ENCODE measurements at places on chromosomes 2 and 18.

DNA sequence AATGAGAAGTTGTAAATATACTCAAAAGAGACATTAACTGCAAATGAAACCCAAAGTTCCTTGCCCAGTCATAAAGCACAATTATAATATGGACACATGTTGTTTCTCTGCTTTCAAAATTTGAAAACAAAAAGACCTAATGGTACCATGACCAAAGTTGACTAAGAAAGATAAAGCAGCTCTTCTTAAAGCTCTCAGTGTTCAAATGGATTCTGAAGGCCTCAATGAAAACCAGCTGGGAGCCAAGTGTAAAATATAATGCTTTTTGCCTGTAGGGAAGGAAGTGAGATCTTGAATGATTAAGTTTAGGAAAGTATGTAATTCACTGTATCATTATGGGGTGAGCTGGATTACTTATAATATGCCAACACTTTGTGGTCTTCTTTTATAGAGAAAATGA, 178.6 kb downstream of the SATB2 start:
- no peak for DNase-seq

DNA sequence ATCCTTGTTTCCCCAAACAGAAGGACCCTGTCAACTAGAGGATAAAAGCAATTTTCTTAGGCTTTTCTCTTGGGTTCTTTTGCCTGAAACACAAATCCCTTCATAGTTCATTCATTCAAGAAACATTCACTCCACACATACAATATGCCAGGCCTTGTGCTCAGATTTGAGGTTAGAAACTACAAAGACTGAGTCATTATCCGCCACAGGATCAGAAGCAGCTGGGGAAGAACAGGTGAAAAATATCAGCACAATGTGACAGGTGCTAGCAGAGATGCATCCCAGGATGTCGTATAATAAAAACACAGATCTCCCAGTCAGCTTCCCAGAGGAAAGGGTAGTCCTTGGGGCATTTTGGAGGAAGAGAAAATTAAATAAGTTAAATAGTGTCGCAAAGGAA, 172.4 kb downstream of the LRATD1 start:
- DNase-seq: no peak

GRCh38 chr2:65708086-65708485, 275.7 kb upstream of the SPRED2 start:
- no peak for DNase-seq

DNA sequence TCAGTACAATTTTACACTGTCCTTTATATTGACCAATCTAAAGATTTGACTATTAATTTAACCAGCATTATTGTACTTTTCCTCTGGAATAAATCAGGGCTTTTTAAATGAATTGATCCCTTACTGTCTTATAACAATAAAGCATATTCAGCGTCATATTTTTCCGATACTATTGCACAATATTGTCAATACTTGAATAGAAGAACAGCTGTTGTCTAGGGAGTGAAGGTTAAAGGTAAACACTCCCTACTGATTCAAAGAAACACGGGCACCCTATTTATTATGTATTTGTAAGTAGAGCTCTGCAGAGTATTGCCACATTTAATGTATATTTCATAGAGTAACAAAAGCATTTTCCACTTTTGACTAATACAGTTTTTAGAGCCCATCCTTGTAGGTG, 134.4 kb downstream of the CAMKMT start:
- no peak for DNase-seq

- no peak for DNase-seq
Measured at GRCh38 chr2:173553593-173553992, 198.9 kb downstream of the CDCA7 start.

- no peak for DNase-seq
Measured at GRCh38 chr18:48944634-48945033, 6.1 kb downstream of the SMAD7 start.

DNA sequence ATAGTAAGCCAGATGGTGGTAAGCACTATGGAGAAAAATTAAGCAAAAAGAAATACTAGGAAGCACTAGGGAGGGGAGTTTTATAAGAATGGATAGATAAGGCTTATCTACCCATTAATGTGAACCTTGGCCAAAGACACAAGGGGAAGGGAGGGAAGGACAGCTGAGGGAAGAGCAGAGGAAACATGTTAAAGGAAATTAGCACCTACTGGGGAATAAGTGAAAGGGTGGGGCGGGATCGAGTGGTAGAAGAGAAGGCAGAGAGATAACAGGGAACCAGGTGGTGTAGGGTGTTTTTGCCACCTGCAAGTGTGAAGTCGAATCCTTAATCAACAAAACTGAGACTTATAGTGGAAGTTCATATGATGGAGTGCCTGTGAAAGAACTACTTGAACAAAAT, 1.7 kb downstream of the UNC80 start:
- no peak for DNase-seq

GRCh38 chr2:208358758-208359631, 47.6 kb upstream of the PTH2R start:
- DNase-seq: no peak

- DNase-seq: no peak
Measured at GRCh38 chr2:112691881-112692281, 28.9 kb upstream of the NT5DC4 start.

DNA sequence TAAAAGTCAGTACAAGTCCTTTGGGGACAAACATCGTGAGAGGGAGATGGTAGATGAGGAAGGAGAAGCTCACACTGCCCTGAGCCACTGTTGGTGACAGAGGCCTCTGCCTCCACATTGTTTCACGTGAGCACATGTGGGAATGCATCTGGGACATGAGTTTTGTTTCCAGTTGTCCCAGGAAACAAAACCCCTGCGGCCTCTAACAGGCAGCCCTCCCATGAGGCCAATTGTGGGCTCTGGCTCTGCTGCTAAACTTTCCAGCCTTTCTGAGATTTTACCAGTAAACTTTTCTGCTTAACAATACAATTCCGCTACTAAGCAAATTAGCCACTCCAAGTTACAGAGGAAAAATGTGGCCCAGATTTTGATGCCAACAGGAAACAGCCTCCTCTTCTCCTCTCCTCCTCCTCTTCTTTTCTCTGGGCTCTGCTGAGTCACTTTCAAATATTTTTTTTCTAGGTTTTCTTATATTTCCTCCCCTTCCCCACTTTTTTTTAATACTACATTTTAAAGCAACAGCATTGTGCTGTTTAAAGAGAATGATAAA, 23.4 kb upstream of the LRRC30 start:
- no peak for DNase-seq

GRCh38 chr18:13993730-13994129, 78.4 kb upstream of the MC2R start:
- no peak for DNase-seq

DNA sequence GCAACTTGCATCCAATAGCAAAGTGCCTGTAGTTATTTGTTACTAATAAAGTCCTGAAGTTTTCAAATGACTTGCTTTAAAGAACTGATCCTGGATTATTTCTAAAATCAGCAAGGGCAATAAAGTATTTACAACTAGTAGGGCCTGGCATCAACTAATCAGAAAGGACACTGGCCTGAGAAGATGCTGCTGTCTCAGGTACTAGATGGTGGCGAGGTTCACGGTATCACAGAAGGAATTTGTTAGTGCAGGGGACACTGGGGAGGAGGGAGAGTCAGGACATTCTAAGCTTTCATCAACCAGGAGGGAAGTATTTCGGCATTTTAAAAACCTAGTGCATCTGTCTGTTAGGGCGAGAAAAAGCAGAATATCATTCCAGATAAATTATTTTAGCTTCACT, 440.2 kb upstream of the LYPD1 start:
- no peak for DNase-seq

DNA sequence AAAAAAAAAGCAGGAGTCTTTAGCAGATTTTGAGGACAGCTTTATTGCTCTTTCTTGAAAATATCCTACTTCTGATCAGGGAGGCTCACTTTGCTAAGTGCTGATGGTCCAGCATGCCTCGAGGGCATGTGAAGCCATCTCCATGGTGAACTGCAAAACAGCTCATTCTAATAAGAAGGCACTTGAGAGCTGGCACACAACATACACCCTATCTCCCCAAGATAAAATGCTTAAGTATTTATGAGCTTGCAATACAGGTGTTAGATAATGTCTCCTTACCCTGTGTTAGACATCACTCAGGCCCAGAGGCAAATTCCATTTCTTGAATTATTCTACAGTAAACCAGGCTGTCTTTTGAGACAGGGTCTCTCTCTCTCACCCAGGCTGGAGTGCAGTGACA, 2.7 kb downstream of the ENOSF1 start:
- DNase-seq: no peak

DNA sequence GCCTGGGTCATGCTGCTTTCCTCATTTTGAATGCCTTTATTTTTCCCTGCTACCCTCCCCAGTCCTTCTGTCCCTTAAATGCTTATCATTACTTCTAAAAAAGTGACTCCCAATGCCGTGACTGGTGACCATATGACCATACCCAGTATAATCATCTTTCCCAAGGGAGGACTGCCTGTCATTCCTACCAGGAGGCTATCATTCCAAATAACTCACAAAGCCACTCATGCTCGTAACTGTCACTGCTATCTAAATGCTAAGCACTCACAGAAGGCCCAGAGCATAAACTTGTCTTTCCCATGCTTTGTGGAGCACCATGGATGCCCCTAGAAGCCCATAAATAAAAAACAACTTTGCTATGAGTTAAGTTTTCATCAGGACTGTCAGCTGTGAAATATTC, 38.7 kb upstream of the CREB1 start:
- DNase-seq: no peak

DNA sequence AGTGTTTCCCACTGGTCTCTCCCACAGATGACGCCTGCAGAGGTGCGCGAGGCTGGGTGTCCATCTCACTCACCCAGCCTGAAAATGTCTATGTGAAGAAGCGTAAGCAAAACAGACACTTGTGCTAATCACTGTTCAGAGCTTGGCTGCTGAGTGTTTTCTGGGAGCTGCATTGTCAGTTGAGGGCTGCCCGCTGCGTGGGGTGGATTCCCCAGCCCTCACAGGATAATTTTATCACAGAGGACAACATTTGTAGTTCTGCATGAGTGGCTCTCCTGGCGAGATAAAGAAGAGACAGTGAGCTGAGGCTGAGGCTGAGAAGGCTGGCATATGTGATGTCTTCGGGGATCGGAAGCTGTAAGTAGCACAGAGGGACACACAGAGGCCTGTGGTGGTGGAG, 16.2 kb upstream of the CAPN13 start:
- no peak for DNase-seq

- DNase-seq: no peak
Measured at GRCh38 chr18:36899289-36899688, 70.4 kb downstream of the KIAA1328 start.

- no peak for DNase-seq
Measured at GRCh38 chr2:74063486-74063885, 78.8 kb downstream of the TET3 start.

- DNase-seq: no peak
Measured at GRCh38 chr2:133452583-133452982, 115.7 kb downstream of the NCKAP5 start.

DNA sequence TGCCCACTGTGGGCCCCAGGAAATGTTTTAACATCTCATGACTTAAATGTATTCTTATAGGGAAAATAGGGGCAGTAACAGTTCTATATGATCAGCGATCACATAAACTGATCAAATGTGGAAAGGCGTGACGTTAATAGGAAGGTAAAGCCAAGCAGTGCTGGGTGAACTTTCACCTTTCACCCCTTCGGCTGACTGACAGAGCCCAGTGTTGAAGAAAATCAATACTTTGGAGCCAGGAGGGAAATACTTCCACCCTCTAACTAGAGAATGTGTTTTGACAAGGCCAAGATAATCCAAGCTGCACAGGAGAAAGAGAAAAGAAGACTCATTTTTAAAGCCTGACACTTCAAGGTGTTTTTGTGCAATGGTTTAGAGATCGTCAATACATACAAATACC, 116.5 kb upstream of the BOD1L2 start:
- DNase-seq: no peak

DNA sequence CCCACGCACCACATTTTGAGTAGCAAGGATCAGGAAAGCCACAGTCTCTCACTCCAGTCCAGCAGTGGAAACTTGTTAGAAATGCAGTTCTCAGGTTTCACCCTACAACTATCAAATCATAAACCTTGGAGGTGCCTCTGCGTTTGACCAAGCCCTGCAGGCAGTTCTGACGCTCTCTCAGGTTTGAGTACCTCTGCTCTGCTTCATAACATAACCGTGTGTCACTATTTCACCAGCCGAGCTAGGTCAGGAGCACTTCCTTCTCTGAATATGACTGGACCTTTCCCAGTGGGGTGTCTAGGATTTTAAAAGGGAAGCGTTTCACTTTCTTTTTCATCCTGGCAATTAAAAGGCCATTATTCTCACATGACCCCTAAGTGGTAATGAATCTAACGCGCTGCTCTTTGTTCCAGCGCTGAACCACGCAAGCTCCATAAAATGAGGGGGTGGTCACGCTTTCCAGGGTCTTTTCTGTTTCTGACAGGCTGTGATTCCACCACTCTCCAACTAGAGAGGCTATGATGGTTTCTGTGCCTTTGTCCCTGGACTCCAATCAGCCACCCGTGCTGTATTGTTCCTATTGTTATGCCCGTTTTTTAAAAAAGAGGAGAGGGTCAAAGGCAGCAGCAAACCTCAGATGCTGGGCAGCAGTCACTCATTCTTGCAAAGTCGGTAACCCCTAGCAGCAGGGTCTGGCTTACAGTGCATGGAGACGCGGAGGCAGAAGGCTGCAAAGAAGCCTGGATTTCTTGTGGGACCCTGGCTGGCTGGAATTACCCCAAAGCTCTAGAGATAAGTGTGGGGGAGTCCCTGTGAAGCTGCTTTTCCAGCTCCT, 75.2 kb upstream of the CTNNA2 start:
- DNase-seq: no peak
